Bone marrow (tissue), 2 donors: ENCODE measurements at places on chromosomes 4 and X.
A peak's percentile ranks its signal among the peaks of the same experiment; 100 is the strongest.

GRCh38 chrX:1274786-1275185 lies 6.2 kb downstream of the CSF2RA start:
- no peak for DNase-seq

GRCh38 chrX:8692871-8693270 lies 39.1 kb downstream of the ANOS1 start:
- DNase-seq = no peak

DNA sequence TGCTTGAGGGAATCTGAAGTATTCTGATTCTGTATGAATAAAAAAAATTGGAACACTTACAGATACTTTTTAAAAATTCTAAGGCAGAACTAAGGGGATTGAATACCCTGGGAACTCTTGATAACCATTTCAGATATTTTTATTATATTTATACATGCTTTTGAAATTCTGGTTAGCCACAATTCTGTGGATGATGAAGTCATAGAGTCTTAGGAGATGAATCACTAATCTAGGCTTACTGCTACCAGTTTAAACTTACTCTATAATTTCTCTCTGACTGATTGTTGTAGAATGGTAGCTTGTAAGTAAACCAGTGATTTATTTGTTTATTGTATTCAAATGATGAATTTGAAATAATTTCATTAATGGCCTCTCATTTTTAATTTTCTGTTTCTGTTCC lies 11.4 kb upstream of the SLAIN2 start:
- DNase-seq = no peak

DNA sequence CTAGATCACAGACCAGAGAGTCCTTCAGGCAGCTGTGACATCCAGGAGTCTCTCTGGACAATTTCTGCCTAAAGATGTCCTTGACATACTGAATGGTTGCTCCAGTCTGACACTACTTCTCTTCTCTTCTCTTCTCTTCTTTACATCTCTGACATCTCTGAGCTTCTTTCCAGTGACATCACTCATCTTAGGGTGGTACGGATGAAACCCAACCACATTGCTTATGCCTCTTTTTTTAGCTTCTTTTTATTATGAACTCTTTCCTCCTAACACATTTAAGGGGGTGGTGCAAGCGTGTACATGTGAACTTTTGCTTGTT lies 39.4 kb upstream of the IRF2 start:
- peak; percentile 8 for DNase-seq

DNA sequence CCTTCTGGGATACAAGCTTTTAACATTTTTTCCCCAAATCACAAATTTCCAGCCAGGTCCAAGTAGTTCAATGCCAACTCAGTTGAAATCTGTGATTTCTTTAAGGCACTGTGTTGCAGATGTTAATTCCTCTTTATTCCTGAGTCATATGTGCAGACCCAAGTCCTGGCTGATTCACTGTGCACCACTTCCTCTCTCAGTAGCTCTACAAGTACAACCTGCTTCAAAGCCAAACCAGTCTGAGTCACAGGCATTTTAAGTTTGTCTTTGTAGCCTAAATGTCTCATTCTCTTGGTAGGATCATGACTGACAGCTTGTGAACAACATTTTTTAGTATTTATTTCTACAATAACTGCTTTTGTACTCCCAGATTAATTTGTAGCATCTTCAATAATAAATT lies 165.6 kb upstream of the S100G start:
- no peak for DNase-seq

DNA sequence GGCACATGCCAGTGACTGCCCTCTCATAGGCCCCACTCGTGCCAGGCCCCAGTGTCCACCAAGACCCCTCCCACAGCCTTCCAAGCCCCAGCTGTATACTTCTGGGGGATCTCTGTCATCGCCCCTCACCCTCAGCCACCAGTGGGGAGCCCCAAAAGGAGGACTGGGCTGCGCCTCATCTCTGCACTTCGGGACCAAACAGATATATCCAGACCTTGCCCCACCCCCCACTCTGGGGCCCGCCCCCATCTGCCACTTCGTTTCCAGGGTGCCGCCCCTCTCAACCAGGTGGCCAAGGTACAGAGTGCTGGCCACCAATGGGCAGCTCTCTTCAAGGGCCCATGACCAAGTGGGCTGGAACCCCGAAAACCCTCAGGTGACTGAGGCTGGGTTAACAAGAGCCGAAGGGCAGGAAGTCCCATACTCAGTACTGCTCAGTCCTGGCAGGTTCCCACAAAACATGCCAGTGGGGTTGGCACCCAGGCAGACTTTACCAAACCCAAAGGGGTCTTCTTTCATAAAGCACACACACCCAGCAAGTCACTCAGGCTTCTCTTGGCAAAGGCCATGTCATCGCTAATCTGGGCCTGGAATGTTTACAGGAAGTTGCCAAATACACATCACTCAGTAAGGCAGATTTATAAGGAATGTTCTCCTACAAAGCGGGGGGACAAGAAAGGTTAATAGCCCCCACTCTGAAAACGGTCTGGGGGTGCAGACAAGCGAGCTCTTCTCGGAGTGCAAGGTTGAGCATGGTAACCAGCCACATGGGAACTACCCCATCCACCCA lies 4.4 kb downstream of the ZFYVE28 start:
- no peak for DNase-seq

GRCh38 chr4:6180841-6181631 lies 19.3 kb downstream of the JAKMIP1 start:
- DNase-seq = no peak

- DNase-seq = no peak
Observed at GRCh38 chr4:19659101-19659500, 592.6 kb upstream of the SLIT2 start.

GRCh38 chr4:83865417-83866150 lies 329.7 kb downstream of the GPAT3 start:
- DNase-seq = no peak

- no peak for DNase-seq
Observed at GRCh38 chr4:127425202-127425845, 207.4 kb upstream of the INTU start.

DNA sequence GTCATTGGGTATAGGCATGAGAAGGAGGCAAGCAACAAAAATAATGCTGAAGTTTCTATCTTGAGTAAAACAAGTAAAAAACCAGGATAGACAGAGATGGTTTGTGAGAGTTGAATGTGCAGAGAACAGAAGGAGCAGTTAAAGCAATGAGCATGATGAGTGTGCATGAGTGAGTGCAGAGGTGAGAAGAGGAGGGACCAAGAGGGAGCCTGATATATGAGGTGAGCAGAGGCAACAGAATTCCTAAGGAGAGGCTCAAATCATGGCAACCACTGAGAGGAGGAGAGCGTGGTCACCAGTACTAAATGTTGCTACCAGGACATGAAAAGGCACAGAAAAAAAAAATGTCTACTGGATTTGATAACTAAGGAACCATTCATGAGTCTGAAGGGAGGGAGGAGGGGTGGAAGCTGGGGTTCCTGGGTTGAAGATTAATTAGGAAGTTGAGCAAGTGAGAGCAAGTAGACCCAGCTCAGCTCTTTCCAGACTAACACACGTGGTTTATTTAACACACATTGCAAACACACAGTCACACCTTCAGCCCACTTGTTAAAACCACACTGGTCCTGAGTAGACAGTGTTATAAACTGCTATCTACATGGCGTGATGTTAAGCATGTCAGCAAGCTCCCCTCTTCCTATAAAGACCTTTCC lies 69.0 kb upstream of the IQCM start:
- no peak for DNase-seq

DNA sequence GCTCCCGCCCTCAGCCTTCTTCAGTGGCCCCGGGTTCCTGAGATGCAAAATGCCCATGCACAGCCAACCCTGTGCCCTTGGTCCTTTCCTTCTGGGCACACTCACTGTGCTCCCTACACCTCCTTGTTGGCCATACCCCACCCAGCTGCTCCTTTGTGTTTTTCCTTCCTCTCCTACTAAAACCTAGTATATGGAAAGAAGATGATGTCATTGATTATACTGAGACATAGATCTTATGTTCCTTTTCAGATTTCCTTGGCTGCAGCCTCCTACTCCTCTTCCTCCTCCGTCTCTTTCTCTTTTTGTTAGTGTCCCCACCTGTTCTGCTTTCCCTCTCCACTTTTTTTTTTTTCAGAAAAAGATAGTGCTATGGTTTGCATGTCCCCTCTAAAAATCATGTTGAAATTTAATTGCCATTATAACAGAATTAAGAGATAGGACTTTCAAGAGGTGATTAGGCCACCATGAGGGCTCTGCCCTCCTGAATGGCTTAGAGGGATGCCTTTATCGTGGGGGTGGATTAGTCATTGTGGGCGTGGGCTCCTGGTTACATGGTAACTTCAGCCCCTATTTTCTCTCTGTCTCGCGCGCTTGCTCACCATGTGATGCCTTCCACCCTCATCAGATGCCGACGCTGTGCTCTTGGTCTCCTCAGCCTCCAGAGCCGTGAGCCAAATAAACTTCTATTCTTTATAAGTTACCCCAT lies 254.9 kb upstream of the GATB start:
- DNase-seq = no peak

GRCh38 chr4:56653461-56654237 lies 27.4 kb downstream of the HOPX start:
- peak; percentile 93 for DNase-seq

DNA sequence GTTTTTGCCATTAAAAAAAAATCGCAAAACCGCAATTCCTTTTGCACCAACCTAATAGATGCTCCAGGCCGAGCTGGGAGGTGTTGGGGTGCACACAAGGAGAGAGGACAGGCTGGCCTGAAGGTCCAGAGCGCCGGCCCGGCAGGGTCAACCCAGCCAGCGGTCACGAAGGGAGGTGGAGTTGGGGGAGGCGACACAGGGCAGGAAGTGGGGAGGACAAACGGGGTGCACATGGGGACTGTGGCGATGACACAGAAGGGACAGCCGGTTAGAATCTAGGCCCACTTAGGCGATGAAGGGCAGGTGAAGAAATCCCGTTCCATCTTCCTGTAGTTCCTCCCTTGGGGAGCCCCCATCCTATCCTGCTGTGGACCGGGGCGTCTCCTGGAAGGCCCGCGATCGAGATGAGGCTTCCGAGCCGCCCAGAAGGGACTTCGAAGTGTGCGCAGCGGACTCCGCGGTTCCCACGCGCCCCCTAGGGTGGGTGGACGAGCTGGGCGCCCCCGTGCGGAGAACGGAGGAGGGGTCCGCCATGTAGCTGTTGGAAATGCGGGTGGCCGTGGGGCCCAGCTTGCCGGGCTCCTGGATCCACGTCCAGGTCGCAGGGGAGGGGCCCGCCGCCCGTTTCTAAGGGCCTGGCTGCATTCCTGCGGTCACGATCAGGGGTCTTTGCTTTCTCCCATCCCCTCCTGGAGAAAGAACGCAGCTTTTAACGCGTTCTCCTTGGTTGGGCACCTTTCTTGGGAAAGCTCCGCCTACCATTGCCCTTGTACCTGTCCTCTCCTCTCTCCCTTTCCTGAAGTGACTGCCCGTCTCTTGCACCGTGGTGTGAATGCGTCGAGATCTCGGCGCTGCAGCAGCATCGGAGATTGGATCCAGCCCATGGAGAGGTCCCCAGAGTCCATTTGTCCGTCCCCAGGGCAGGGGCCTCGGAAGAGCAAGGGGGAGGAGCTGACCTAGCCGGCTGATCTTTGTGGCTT lies 17.0 kb upstream of the HPF1 start:
- DNase-seq = no peak

- DNase-seq = no peak
Observed at GRCh38 chrX:12702509-12703091, 88.6 kb upstream of the PRPS2 start.

DNA sequence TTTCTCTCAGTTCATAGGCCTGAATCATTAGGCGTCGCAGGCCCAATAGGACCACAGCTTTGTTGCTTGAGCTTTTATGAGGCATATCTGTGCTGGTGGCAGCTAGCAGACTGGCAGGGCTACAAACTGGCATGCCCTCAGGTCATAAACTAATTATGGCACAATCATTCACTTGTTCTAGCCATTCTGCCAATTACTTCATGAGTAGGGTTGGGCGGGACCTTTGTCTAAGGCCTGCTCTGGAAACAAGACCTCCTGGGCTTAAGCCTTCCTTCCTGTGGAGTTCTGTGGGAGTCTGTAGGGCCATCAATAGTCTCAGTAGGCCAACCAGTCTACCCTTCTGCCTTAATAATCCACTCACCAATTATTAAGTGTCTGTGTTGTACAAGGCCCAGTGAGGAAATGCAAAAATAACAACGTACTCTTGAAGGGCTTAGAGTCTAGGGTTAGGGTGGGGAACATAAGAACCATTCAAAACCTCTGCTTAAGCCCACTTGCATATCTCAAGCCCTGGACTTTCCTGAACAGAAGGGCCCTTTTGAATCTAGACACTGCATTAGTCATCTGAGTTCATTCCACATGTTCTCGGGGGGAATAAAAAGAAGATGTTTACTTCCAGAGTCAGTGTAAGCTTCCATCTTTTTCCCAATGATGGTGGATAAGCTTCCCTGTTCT lies 44.5 kb downstream of the SHROOM4 start:
- DNase-seq = no peak

DNA sequence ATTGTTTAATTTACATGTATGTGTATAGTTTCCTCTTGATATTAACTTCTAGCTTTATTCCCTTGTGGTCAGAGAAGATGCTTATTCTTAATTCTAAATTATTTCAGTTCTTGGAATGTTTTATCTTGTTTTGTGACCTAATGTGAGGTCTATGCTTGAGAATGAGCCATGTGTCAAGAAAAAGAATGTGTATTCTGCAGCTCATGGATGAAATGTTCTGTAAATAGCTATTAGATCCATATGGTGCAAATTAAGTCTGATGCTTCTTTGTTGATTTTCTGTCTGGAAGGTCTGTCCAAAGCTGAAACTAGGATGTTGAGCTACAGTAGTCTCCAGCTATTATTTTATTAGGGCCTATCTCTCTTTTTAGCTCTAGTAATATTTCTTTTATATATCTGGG lies 187.3 kb upstream of the RASGEF1B start:
- DNase-seq = no peak

GRCh38 chrX:64850371-64851082 lies 125.7 kb downstream of the ZC4H2 start:
- DNase-seq = no peak

DNA sequence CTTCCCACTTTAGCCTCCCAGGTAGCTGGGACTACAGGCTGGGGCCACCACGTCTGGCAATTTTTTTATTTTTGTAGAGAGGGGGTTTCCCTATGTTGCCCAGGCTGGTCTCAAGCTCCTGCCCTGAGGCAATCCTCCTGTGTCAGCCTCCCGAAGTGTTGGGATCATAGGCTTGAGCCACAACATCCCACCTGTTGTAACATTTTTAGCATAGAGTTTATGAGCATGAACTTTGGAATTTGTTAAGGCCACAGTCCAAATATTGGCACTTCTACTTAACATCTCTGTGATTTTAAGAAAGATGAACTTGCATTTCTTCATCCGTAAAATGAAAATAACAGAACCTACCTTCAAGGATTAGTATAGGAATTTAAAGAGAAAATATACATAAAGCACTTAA lies 445.6 kb downstream of the IQCM start:
- no peak for DNase-seq

- no peak for DNase-seq
Observed at GRCh38 chr4:139540161-139540560, 15.9 kb downstream of the SETD7 start.

GRCh38 chrX:13287816-13288215 lies 32.0 kb downstream of the ATXN3L start:
- DNase-seq = peak; percentile 56

DNA sequence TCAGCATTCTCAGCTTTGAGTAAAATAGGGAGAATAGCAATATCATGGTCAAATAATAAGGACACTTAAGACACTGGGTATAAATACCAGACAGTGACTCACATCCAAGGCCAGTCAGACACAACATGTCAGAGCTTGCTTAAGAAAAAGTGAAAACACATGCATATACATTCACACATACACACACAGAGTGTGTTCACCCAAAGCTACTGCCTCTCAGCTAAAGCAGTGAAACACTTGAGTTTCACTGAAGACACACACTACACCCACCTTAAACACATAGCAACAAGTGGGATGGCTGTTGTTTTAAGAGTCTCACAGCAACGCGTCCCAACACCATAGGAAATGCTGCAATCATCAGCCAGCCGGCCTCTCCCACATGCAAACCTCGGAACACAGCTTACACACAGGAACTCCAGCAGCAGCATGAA lies 14.4 kb downstream of the SHROOM4 start:
- no peak for DNase-seq
